LHCN-M2 (cell line): ENCODE measurements at places on chromosomes 3 and 15. TPM values are rescaled to one million over a fixed set of nuclear protein-coding genes. Genes with fewer than 3 reads are reported as not detected.
A peak's percentile ranks its signal among the peaks of the same experiment; 100 is the strongest.

- DNase-seq, result no peak
Measured at GRCh38 chr15:90479656-90480055, 50.1 kb upstream of the CRTC3 start.

- no peak for DNase-seq
Measured at GRCh38 chr3:164320962-164321361, 757.3 kb downstream of the SI start.

DNA sequence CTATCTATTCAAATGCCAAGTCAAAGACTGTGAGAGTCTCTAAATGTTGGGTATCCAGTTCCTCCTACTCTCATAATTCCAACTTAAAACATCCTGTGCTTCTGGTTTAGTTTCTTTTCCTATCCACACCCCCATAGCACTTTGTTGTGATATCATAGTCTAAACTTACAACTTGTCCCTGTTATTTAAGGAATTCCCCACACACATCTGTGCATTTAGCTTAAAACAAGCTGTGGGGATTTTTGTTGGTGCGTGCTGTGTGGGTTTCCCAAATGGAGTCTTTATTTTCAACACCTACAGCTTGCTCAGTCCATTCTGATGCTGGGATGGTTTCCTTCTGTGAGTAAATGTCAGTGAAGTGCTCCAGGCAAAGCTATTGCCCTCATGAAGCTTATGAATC lies 167.3 kb downstream of the GMNC start:
- no peak for DNase-seq

DNA sequence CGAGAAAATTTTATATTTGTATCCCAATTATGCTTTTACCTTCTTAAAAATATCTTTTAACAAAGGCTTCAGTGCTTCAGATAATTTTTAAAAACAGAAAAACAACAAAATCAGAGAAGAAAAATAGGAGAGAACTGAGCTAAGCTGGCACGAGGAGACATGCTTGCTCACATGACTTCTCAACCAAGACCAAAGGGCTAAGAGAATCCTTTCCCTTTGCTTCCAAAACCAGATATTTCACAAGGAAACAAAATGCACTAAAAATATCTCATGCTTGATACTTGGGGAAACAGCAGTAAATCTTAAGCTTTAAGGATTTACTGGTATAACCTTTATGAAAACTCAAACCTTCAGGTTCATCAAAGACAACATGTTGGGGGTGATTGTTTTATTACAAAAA lies 58.4 kb downstream of the CAPN7 start:
- no peak for DNase-seq

- DNase-seq, result no peak
Measured at GRCh38 chr3:9225268-9225667, 24.2 kb downstream of the SRGAP3 start.

DNA sequence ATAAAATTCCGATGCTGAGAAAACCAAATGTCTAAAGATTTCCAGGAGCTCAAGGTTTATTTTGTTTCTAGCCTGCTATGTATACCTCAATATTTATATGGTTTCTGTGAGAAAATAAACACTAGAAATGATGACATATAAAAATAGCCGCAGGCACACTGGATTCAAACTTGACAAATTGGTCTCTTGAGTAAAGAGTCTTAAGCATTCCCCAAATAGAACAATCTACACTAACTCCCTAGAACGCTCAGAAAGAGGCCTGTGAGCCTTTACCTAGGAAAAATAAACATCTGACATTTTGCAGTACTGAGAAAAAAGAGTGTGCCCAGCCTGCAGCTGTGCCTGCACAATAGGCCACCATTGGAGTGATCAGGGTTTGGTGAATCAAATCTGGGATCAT lies 75.2 kb downstream of the NEK10 start:
- no peak for DNase-seq

DNA sequence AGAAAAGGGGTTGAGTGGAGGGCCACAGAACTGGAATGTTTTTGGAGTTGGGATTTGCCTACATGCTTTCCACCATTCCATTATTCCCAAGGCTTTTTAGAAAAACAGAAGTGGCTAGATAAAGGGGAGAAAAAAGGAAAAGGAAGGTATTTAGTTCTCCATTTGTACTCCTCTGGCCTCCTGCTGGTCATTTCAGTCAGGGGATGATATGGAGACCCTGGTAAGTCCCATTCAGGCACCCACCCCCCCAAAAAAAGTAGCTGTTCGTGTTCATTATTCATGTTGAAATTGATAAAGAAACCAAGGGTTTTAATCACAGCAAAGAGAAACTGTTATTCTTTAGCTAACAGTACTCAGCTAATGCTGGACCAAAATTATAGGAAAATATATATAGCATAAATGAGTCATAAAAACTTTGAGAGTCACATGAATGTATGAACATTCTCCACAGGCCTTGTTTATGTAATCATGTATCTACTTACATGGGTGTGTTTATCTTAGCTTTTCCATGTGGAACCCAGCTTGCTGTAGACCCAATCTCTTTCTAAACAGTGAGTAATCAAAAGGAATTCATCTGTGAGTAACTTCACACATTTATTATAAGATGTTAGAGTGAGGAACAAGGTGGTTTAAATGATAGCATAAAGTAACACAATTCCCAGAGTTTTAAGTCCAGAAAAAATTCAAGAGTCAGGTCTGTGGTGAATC lies 167.2 kb downstream of the KCNMB2 start:
- peak; percentile 74 for DNase-seq

DNA sequence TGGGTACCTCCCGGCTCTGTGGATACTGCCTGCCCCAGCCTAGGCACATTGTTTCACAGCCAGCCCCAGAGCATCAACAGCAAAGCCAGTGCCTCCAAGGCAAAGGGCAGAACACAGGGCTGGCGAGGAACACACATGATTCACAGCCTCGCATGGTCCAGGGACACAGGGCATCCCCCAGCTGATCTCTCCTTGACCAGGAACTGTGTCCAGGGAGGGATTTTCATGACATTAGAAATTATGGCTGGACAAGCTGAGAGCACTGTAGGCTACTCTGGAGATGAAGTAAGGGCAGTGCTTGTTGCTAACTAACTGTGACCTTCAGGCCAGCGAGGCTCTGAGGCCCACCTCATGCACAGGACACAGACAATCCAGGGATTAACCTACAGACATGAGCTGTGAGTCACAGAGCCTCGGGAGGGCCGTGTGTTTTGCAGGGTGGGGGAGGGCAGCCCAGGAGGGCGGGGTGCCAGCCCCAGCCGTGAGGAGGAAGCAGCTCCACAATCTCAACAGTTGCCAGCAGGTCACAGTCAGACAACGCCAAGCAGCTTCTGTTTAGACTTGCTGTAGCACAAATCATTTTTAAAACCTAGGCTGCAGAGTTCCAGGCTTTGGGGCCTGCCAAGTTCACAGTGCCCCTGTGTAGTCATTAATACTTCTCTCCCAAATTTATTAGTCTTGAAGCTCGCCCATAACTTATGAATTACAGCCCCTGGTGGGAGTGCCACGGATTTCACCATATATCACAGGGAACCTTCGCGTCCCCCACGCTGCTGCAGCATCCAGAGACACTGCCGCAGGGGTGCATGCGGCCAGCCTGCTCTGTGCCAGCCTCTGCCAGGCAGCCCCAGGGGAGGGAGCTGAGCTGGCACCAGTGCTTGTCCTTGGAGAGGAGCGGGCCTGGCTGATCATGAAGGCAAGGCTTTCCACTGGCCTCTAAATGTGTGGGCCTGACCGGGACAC lies 114.7 kb downstream of the ETFA start:
- DNase-seq, result peak; percentile 82

GRCh38 chr15:57184502-57184901 lies 191.8 kb upstream of the CGNL1 start:
- no peak for DNase-seq

DNA sequence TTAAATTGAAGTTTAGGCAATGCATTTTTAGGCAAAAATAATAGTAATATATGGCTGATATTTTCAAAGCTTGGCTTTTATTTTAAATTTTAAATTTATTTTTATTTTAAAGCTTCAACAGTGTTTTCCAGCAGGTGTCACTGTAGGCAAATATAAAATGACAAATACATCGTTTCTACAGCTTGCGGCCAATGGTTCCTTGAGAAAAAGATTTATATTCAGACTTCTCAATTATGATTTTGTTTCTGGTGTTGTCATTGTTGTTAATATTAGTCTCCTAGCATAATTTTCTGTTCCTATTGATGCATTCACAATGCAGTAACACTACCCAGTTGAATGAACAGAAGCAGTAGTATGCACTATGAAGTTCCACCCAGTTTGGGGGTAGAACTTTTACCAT lies 220.7 kb upstream of the DNAJC19 start:
- DNase-seq, result peak; percentile 10

- no peak for DNase-seq
Measured at GRCh38 chr15:81061490-81062253, 60.9 kb downstream of the TLNRD1 start.

DNA sequence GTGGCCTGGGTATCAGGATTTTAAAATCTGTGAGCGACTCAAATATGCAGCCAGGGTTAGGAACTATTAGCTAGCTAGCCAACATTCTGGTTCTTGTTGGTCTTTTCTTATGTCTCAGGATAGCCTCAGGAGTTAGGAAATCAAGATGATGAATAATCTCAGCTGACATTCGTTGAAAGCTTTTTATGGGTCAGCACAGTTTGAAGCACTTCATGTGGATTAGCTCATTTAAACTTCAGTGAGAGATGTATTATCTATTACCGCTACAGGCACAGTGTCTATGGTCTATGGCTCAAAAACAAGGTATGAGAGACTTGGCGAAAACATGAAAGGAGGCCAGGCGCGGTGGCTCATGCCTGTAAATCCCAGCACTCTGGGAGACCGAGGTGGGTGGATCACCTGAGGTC lies 187.5 kb upstream of the THRB start:
- DNase-seq, result peak; percentile 49

GRCh38 chr15:64158363-64159134 lies 4.3 kb downstream of the PPIB start:
- DNase-seq, result no peak

GRCh38 chr3:42036483-42036823 lies 54.7 kb upstream of the TRAK1 start:
- peak; percentile 94 for DNase-seq

- DNase-seq, result no peak
Measured at GRCh38 chr15:63544258-63545026, 40.0 kb downstream of the USP3 start.

DNA sequence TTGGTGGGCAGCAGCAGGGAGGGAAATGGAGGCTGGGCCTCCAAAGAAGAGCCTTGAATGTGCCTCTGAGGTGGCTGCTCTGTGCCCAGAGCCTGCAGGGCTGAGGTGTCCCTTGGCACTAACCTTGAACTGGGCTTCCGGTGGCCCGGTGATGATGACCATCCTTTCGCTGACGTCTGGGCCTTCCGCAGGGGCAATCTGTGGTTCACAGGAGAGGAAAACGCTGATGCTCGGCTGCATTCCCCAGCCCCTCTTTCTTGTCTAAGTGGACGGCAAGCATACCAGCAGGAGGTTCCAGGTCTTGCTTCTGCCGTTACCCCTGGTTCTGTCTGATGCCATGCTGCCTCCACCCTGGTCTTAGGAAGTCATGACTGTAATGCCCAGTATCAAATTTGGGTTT lies 65.9 kb downstream of the SENP2 start:
- no peak for DNase-seq

DNA sequence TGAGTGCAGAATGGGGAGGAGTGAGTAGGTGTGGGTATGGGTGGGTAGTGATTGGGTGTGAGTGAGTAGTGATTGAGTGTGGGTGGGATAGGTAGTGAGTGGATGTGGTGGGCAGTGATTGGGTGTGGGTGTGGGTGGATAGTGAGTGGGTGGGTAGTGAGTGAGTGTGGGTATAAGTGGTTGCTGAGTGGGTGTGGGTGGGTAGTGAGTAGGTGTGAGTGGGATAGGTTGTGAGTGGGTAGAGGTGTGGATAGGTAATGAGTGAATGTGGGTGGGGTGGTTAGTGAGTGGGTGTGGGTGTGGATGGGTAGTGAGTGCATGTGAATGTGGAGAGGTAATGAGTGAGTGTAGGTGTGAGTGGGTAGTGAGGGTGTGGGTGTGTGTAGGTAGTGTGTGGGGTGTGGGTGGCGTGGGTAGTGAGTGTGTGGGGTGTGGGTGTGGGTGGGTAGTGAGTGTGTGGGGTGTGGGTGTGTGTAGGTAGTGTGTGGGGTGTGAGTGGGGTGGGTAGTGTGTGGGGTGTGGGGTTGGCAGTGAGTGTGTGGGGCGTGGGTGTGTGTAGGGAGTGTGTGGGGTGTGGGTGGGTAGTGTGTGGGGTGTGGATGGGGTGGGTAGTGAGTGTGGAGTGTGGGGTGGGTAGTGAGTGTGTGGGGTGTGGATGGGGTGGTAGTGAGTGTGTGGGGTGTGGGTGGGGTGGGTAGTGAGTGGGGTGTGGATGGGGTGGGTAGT lies 5.3 kb downstream of the MINAR1 start:
- no peak for DNase-seq

DNA sequence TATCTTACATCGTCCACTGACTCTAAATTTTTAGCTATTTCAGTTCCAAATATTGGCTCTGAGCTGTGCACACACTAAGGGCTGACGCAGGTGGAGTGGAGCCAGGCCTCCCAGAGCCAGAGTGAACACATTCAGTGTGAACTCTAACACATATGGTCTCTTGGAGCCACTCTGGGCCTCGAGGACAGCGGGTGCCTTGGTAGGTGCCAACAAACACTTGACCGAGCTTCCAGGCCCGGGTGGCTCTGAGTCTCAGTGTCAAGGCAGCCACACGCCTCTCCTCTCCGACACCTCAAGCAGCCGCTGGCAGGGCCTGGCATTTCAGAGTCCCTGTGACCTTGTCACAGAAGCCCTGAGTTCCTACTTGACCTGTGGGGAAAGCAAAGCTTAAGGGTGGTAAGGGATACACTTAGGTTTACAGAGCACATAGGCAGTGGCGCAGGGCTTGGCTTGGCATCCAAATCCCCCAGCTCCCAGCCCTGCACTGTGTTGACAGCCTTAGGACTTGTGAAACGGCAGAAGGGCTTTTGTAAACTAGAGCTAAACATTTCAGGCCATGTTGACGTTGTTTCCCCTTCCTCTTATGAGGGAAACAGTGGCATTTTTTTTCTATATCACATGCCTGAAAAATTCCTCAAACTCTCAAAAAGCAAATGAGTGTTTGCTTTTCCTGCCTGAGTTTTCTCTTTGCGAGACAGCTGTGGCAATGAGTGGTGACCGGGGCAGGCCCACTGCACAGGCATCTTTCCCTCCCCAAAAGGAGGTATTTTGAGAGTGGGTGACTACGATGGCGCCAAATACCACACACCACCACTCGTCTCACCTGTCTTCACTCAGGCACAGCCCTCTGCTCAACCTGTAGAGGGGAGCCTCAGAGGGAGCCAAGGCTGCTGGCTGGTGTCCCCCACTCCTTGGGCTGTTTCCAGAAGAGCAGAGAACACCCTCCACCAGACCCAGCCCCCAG lies 60.8 kb downstream of the DAPK2 start:
- DNase-seq, result no peak

The EDC3 gene
- total RNA-seq, result 5.1 and 8.7 TPM in 2 replicates

The LINGO1 gene
- not detected in 2 replicates for total RNA-seq

The DAZL gene
- not detected in 2 replicates for total RNA-seq

The EPHB3 gene
- total RNA-seq, result 2.5 and 4.2 TPM in 2 replicates

The B2M gene
- total RNA-seq, result 1,643 and 2,330 TPM in 2 replicates

The SERPINI1 gene
- total RNA-seq, result 1.2 and 1.9 TPM in 2 replicates

The EIF5A2 gene
- 10.0 and 11.6 TPM in 2 replicates for total RNA-seq

The PCNP gene
- total RNA-seq, result 75.9 and 82.5 TPM in 2 replicates

The FETUB gene
- total RNA-seq, result 0.06 TPM in 1 of 2 replicates, not detected in the other

The LTF gene
- total RNA-seq, result 0.06 TPM in 1 of 2 replicates, not detected in the other

The PIAS1 gene
- 13.2 and 13.5 TPM in 2 replicates for total RNA-seq

The GPR87 gene
- not detected in 2 replicates for total RNA-seq

The IL17RC gene
- 30.1 and 42.3 TPM in 2 replicates for total RNA-seq

The CYP8B1 gene
- not detected in 2 replicates for total RNA-seq

The CACNA2D3 gene
- total RNA-seq, result under 0.01 and 0.06 TPM in 2 replicates
